ENCODE measurements at places on chromosomes 7 and 10.

GRCh38 chr10:43226441-43226840, 40.4 kb downstream of the RASGEF1A start:
- H3K4me1 ChIP-seq: peaks cover 20% of the 10 kb centered on the region
- H3K4me3 ChIP-seq: no peak overlapping the region
- DNase-seq: no peak
- H3K27ac ChIP-seq: no peak overlapping the region
- H3K27me3 ChIP-seq: no peaks in the 10 kb centered on the region

- H3K36me3 ChIP-seq: no peaks in the 10 kb centered on the region
- H3K27ac ChIP-seq: no peak overlapping the region
- H3K4me3 ChIP-seq: no peak overlapping the region
- H3K27me3 ChIP-seq: peaks cover 3% of the 10 kb centered on the region
- no peaks in the 10 kb centered on the region for H3K4me1 ChIP-seq
Observed at GRCh38 chr10:21172930-21173801, 276.1 kb upstream of the NEBL start.

GRCh38 chr7:134802762-134803161, 23.3 kb downstream of the CALD1 start:
- no peaks in the 10 kb centered on the region for H3K4me1 ChIP-seq
- no peaks in the 10 kb centered on the region for H3K27me3 ChIP-seq
- H3K27ac ChIP-seq: no peak overlapping the region
- H3K36me3 ChIP-seq: no peaks in the 10 kb centered on the region

DNA sequence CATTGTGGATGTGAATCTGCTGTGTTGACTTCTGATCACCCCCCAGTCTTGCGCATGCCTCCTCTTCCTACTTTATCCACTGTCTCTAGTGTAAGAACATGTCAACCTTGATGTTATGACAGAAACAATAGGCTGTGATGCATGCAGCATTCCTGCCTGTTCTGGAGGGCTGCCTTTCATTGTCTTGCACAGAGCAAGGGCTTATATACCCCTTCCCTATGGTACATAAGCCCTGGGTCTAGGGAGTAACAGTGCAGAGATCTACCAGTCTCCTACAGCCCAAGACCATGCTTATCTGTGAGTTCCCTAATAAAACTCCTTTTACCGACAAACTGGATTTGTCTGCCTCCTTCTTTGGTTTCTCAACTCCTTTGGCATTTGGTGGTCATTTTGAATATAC, 177.0 kb upstream of the STK17A start:
- no peak overlapping the region for H3K4me3 ChIP-seq
- H3K27me3 ChIP-seq: no peaks in the 10 kb centered on the region
- H3K4me1 ChIP-seq: no peaks in the 10 kb centered on the region
- no peak for DNase-seq

DNA sequence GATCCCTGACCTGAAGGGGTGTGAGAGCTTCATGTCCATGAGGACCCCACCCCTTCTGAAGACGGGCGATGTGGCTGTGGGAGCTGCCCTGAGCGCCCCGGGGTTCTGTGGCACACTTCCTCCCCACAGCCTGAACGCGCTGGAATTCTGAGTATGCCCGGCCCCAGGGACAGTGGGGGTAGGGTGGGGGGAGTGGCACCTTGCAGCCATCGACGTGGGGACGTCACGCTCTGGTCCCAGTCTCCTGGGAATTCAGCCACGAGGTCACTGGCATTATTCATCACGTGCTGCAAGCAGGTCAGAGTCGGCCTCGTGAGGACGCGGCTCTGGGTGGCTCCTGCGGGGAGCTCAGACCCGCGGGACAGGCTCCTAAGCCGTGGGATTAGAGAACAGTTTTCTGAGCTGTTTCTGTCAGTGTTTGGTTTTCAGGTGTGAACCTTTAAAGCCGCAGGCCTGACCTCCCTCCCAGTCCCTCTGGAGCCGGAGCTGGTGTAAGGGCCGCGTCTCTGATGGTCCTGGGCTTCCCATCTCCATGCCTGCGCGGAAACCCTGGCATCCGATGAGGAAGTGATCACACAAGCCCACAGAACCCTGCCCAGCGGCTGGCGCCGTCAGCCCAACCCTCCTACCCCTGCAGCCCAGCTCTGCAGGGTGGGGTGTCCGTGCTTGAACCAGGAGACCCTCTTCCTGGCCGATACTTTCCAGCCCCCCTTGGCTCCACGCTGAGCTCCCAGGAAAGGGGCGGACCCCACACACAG, 16.1 kb downstream of the GPR146 start:
- H3K4me1 ChIP-seq: peaks cover 53% of the 10 kb centered on the region
- H3K27me3 ChIP-seq: no peaks in the 10 kb centered on the region
- H3K27ac ChIP-seq: no peak overlapping the region

- H3K27me3 ChIP-seq: no peaks in the 10 kb centered on the region
- no peak within 1 kb of the TSS for H3K4me3 ChIP-seq
- no peak for DNase-seq
- no peaks in the 10 kb centered on the region for H3K4me1 ChIP-seq
- H3K36me3 ChIP-seq: no peaks in the 10 kb centered on the region
Observed at GRCh38 chr7:138797715-138798320, at the start of the genes ATP6V0A4 and TMEM213. ATP6V0A4 (minus strand) TSS chr7:138798196; CDS start chr7:138771247, 26,949 bp downstream. TMEM213 (plus strand) TSS chr7:138797994; CDS start chr7:138798105, 111 bp downstream.

GRCh38 chr10:103504181-103504783, 10.8 kb downstream of the NEURL1 start:
- H3K36me3 ChIP-seq: no peaks in the 10 kb centered on the region
- H3K27ac ChIP-seq: no peak overlapping the region
- H3K4me1 ChIP-seq: no peaks in the 10 kb centered on the region
- no peak for DNase-seq
- H3K4me3 ChIP-seq: no peak overlapping the region

- peaks cover 12% of the 10 kb centered on the region for H3K4me1 ChIP-seq
- H3K36me3 ChIP-seq: peaks cover 6% of the 10 kb centered on the region
- no peaks in the 10 kb centered on the region for H3K27me3 ChIP-seq
Observed at GRCh38 chr7:44568771-44569560, 4.7 kb downstream of the DDX56 start.

GRCh38 chr7:144483189-144483588, 79.7 kb upstream of the NOBOX start:
- H3K4me3 ChIP-seq: no peak overlapping the region
- H3K27ac ChIP-seq: no peak overlapping the region
- no peaks in the 10 kb centered on the region for H3K4me1 ChIP-seq
- H3K27me3 ChIP-seq: no peaks in the 10 kb centered on the region
- H3K36me3 ChIP-seq: no peaks in the 10 kb centered on the region

DNA sequence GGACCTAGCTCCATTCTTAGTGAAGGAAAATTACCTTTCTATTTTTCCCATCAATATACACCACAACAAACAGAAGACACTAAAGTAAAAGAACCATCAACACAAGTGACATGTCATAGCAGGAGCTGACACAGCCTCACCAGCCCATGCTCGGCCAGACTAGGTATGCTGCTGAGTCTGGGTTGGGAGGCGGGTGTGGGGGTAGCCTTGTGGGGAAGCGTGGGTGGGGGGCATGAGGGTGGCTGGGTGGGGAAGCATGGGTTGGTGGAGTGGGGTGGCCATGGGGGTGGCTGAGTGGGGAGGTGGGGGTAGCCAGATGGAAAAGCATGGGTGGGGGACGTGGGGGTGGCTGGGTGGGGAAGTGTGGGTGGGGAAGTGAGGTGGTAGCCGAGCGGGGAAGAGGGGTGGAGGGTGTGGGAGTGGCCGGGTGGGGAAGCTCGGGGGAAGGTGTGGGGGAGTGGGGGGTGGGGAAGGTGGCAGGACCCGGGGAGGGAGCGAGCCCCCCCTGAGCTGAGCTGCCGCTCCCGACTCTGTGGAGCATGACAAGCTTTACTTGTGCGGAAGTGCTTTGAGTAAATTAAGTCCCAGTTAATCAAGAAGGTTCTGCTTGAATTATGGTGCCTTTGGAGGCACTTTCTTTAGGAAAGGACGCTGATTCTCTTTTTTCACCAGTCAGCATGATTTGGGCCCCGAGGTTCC, 294.6 kb upstream of the ZNF32 start:
- H3K4me3 ChIP-seq: no peak overlapping the region
- no peak for DNase-seq
- H3K36me3 ChIP-seq: no peaks in the 10 kb centered on the region
- H3K27me3 ChIP-seq: no peaks in the 10 kb centered on the region
- no peak overlapping the region for H3K27ac ChIP-seq

- DNase-seq: no peak
- peaks cover 6% of the 10 kb centered on the region for H3K36me3 ChIP-seq
- no peak overlapping the region for H3K4me3 ChIP-seq
- no peaks in the 10 kb centered on the region for H3K27me3 ChIP-seq
- no peaks in the 10 kb centered on the region for H3K4me1 ChIP-seq
- H3K27ac ChIP-seq: no peak overlapping the region
Observed at GRCh38 chr10:74432841-74433594, 282.0 kb downstream of the ADK start.

DNA sequence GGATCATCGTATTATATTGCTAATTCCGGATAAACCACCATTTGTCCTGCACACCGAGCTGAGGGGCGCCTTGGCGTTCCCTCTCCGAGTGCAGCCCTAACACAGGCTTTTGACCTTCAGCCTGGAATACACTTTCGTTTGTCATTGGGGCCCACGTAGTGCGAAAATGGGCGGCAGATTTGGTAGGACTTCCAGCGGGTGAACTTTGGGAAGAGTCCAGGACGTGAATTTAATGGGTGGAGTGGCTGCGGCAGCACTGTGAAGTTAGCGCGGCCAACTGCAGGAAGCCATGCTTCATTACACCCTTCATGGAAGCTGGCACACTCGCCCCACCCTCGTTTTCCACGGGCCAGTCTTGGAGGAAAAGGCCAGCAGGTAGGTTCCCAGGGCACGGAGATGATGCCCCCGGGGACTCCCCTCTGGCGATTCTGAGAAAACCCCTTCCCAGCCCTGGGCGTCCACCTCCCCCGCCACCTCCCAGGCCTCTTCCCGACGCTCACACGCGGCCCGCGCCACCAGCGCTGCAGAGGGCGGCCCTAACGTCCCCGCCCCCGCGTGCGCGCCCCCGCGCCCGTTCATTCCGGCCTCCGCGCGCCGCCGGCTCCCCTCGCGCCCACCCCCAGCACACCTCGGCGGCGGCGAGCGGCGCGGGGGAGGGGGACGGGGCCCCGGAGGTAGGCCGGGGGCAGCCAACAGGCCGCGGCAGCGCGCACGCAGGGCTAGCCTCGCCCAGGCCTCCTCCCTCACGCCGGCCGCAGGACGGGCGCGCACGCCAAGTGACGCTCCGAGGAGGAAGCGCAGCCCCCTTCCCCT, at the start of gene MLLT10:
TSS of gene MLLT10 (plus strand) at position 766 of the 813 bp plus-strand sequence. CDS start 413 bp downstream, outside the sequence.
- no peaks in the 10 kb centered on the region for H3K27me3 ChIP-seq
- peak; percentile 96 for DNase-seq
- peaks cover 6% of the 10 kb centered on the region for H3K36me3 ChIP-seq
- peak within 1 kb of the TSS; percentile 85 for H3K4me3 ChIP-seq
- peaks cover 16% of the 10 kb centered on the region for H3K4me1 ChIP-seq

DNA sequence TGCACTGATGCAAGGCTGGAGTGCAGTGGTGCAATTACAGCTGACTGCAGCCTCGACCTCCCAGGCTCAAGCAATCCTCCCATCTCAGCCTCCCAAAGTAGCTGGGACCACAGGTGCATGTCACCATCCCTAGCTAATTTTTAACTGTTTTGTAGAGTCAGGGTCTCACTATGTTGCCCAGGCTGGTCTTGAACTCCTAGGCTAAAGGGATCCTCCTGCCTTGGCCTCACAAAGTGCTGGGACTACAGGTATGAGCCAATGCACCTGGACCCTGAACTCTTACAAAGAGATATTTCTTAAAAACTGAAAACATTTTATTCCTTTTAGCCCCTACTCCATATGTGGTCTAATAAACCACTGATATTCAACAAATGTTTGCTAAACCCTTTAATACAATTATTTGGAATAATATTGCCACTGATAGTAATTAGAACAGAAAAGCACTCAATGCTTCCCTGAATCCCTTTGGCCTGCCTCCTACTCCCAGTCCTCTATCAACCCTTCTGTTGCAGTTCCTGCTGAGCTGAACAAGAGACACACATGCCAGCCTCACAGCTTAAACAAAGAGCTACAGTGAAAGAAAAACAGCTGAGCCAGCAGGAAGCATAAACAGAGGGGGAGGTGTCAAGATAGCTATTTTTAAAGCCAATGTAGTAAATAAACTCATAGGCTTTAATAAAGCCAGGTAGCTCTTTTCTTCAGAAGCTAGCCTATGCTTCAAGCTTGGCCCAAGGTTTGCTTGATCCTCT, 7.0 kb upstream of the GNAI1 start:
- no peaks in the 10 kb centered on the region for H3K36me3 ChIP-seq
- H3K27ac ChIP-seq: no peak overlapping the region
- DNase-seq: no peak
- H3K27me3 ChIP-seq: no peaks in the 10 kb centered on the region
- no peak overlapping the region for H3K4me3 ChIP-seq

- no peak overlapping the region for H3K4me3 ChIP-seq
- H3K27ac ChIP-seq: no peak overlapping the region
- no peaks in the 10 kb centered on the region for H3K36me3 ChIP-seq
- no peaks in the 10 kb centered on the region for H3K27me3 ChIP-seq
- H3K4me1 ChIP-seq: no peaks in the 10 kb centered on the region
Observed at GRCh38 chr7:13724191-13724976, 265.1 kb downstream of the ETV1 start.

DNA sequence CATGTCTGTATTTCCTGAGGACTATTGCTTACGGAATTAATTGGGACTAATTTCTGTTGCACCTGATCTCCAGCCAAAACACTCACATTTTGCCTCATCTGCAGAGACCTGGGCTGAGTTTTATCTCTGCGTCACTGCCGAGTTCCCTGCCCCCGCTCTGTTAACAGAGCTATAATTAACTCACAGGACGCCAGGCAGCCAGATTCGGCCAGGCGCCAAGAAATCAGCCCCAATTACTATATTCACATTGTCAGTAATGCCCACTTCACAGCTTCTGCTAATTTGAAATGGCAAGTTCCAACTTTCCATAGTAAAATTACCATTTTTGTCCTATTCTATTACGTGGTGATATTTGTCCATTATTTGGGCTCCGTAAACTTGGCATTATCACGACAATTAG, 130.5 kb downstream of the CUX1 start:
- H3K4me3 ChIP-seq: no peak overlapping the region
- no peak for DNase-seq

- H3K27ac ChIP-seq: no peak overlapping the region
- no peak overlapping the region for H3K4me3 ChIP-seq
- peaks cover 30% of the 10 kb centered on the region for H3K36me3 ChIP-seq
- DNase-seq: no peak
- H3K27me3 ChIP-seq: no peaks in the 10 kb centered on the region
Observed at GRCh38 chr7:149727899-149728476, 45.4 kb downstream of the ZNF467 start.

- H3K4me1 ChIP-seq: peaks cover 44% of the 10 kb centered on the region
- H3K27ac ChIP-seq: no peak overlapping the region
- no peaks in the 10 kb centered on the region for H3K27me3 ChIP-seq
- DNase-seq: no peak
- no peaks in the 10 kb centered on the region for H3K36me3 ChIP-seq
Observed at GRCh38 chr7:6622134-6622710, 6.8 kb downstream of the ZNF853 start.

DNA sequence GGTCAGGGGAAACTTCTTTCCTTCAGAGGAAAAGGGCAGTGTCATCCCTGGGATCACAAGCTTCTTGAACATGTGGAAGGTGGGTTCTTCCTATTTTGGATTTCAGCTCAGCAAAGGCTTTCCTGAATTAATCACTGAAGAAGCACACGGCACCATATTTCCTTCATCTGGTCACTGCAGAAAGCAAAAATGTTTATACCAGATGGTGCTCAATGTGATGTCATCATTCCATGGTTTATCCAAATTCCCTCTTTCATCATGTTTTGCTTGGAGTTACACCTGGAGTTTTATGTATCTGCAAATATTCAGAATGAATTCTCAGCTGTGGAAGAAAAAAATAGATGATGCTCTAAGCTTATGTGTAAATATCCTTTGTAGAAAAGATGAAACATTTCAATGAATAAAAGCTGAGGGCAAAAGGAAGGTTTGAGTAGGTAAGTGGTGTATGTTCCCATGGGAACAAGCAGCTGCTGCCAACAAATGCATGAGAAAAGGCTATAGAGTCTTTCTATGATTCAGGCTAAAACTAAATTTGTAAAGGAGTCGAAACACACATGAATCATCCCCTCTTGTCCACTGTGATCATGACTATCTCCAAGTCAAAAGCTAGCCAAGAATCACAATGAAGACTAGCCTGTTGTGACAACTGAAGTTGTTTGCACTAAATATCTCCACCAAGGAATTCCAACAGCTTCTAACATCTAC, 26.9 kb upstream of the BPGM start:
- no peak for DNase-seq
- no peak overlapping the region for H3K27ac ChIP-seq
